ENCODE measurements at places on chromosomes 11 and 22. TPM values are rescaled to one million over a fixed set of nuclear protein-coding genes. Genes with fewer than 3 reads are reported as not detected.
A peak's percentile ranks its signal among the peaks of the same experiment; 100 is the strongest.

- no peak for DNase-seq
Measured at GRCh38 chr11:8765294-8765693, 82.7 kb downstream of the RPL27A start.

GRCh38 chr22:20021196-20022181 lies 579 bp downstream of the TANGO2 start:
- no peak for DNase-seq

GRCh38 chr22:41041532-41041931 lies 50.9 kb upstream of the EP300 start:
- DNase-seq, result no peak

- DNase-seq, result no peak
Measured at GRCh38 chr11:112770487-112770886, 190.7 kb upstream of the NCAM1 start.

DNA sequence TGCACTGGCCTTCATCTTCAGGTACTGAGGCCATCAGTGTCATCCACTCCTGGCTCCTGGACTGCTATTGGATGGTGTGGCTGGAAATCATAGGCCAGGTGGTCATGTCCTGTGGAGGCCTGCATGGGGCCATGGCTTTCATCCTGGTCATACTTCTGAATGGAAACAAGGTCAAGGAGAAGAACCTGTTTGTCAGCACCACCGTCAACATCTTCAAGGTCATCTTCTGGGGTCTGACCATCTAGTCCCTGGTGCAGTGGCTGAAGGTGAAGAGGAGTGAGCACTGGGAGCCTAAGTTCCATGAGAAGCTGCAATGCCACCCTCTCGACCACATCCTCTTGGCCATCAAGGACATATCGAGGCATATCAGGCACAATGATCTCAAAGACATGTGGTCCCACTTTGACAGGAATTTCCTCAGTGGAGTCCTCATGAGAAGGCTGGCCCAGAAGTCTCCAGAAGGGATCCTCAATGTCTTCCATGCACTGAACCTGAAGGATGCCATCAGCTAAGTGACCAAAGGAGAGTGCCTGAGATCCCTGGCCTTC lies 120.0 kb upstream of the SERPIND1 start:
- DNase-seq, result no peak

- DNase-seq, result no peak
Measured at GRCh38 chr11:18253233-18253632, 4.8 kb upstream of the SAA2 start.

GRCh38 chr11:61062181-61062930 lies 39.9 kb upstream of the CD5 start:
- peak; percentile 6 for DNase-seq

DNA sequence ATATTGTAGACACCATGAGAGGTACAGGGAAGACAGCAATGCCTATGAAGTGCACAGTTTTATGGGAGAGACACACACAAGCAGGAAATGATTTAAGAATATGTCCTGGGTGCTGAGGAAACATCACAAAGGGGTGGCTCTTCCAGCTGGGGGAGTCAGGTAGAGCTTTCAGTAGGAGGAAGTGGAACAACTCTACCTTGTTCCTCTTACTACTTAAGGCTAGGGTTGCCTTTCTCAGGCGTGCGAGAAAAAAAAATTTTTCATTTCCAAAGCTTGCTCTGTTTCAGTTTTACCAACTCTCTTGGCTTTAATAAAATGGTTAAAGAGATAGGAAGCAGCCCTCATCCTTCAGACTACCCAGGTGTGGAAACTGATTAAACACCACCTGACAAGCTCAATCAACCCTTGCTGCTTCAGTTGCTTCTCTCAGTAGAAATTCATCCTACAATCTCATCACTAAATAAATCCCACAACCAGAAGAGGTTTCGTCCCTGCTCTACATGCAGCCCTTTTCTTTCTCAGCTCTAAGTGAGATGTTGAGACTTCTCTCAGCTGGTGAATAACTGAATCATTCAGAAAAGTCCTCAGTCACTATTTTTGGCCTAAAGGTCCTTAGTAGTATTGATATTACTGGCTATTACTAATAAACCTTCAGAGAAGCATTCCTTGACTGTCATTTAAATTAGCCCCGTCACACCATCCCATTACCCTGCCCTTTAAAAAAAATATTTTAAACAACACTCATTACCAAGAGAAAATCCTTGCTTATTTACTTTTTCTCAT lies 5.9 kb downstream of the ABTB2 start:
- DNase-seq, result no peak

- no peak for DNase-seq
Measured at GRCh38 chr11:15638386-15638787, 523.7 kb downstream of the INSC start.

DNA sequence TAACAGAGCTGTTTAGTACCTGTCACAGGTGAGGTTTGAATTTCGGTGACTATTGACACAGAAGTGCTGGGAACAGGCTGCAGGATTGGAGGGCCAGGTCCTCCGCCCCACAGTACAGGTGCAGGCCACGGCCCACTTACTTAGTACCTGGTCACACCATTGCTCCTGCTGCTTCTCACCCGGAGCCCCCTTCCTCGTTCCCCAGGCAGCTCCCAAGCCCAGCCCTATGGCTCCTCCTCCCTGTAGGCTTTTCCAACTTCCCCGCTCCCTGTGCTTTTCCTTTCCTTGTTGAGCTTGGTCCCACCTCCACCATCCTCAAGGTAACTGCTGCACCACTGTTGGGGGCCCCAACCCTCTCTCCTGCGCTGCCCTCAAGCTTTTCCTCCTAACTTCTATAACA lies 27.9 kb upstream of the ANO1 start:
- DNase-seq, result no peak

- DNase-seq, result peak; percentile 50
Measured at GRCh38 chr22:43848366-43849171, 13.7 kb downstream of the SULT4A1 start.

DNA sequence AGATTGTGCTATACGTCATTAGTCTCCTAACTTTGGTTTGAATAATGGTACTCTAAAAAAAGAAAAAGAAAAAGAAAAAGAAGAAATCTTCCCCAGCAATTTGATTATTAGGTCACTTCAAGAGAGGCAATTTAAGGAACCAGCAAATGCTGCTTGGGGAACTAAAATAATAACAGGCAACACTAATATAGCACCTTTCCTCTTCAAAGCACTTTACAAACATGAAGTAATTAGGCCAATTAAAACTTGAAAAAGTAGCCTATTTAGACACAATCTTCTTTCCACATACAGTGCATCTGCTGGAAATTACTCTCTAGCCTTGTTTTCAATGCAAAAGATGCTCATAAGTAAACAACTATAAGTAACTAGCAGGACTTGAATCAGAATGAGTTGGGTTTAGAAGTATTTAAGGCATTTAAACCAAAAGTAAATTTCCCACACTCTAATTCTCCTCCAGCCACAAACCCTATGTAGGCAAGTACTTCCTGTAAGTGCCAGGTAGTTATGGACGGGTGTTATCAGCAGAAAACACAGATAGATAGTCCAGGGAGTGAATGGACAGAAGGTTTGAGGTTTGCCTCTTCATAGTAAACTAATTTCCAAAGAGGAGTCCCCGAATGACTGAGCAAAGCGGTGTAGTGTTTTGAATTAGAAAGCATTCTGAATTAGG lies 44.5 kb downstream of the LRRC4C start:
- no peak for DNase-seq

DNA sequence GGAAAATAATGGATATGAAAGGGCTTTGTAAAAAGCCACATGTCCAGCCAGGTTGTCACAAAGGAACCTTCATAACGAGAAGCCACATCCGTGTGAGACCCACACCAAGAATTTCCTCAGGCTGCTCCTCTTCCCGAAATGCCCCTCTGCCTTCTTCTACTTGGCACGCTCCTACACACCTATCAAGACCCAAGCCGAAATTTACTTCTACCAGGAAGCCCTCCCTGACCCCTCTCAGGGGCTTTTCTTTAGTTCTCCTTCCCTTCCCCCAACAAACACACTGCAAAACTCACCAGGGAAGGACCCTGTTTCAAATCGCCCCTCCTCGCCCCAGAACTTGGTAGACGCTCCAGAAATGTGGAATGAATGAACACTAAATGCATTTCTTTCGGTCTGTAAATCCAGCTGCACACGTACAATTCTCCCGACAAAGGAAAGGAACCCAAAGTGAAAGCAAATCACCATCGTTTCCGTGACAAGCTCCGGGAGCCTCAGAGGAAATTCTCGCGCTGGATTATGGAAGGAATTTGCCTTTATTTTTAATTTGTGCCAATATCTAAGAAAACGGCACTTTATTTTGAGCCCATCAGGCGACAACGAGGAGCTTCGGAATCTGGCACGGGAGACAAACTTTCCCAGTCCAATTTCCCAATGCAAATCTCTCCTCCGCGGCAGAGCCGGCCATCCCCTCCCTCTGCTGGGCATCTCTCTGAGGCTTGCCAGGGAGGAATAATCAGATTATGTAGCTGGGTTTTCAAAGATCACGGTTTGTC lies 13.2 kb upstream of the SHISAL1 start:
- no peak for DNase-seq

DNA sequence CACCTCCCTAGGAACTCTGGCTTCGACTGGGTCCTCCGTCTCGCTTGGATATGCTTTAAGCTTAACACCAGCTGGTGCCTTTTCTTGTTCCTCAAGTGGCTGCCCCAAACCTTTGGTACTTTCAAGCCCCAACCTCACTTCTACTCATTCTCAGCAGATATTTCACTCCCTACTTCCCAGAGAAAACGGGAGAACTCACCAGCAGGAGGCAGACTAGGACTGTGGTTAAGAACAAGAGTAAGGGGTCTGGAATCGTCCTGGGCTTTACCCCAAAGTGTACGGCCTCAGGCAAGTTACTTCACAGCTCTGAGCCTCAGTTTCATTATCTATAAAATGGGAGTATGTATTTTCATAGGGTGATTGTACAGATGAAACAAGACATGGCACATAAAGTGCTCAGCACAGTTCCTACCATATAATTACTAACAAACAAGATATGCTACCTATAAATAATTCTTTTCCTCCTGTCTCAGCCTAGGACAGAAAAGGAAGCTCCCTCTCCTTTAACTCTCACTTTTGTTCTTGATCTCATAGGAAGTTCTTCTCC lies 37.8 kb downstream of the PAMR1 start:
- peak; percentile 64 for DNase-seq

DNA sequence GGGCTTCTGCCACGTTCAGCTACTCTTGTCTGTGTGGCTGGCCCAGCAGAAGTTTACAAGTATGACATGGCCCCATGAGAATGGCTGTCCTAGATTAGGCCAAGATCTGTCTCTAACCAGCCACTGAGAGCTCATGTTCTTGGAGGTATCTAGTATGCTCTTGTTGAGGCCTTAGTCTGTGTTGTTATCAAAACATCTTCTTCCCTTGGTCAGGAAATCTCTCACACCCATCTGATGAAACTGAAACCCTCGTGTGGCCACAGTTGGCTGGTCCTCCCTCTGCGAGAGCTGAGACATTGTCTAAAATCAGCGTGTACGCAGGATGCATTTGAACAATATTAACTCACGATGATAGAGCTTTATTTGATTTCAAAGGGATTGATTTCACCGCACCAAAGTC lies 109.0 kb upstream of the NNMT start:
- no peak for DNase-seq

- no peak for DNase-seq
Measured at GRCh38 chr11:41978945-41979344, 519.5 kb upstream of the LRRC4C start.

DNA sequence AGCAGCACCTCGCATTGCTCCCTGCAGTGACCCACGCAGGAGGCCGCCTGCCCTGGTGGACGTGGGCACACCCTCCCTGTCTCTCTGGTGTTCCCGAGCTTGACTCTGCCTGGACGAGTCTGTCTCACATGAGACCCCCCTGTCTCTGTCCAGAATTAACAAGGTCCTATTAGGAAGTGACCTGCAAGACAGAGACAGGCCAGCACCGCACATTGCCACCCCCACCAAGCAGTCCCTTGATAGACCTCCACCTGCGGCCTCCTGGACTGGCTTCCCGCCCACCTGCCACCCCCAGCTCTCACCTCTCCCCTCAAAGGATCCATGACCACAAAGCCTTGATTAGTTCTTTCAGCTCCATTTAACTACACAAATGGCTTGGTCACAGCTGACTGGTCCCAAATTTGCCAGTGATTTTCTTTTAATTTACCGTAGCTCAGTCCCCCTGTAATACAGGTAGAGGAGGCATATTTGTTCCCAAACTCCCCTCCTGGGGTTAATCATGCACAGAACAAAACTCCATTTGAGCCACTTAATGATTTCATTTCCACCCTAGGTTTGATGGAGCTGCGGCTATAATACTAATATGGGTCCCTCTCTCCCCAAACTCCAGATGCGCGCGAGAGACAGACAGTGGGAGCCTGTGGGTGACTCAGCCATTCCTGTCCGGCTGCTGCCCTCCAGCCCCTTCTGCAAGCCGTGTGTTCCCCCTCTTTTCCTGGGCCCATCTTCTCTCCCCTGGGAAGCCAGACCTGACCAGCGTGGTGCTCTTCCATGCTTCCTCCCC lies 11.2 kb downstream of the SPATA19 start:
- no peak for DNase-seq

DNA sequence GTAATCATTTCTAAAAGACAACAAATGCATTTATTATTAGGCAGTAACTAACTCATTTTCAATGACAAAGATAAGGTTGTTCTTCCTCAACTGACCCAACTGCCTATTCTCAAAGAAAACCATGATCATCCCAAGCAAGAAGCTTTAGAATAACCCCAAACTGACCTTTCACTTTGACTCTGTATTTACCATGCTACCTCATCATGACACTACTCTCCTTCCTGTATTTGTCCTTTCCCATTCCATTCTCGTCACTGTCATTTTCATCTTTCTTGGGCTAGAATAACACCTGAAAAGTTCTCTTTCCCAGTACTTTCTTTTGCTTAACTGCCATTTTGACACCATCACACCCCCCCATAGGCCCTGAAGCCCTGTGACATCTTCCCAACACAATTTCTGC lies 48.3 kb downstream of the TCF20 start:
- no peak for DNase-seq

- DNase-seq, result no peak
Measured at GRCh38 chr11:64643256-64643881, 52.3 kb downstream of the SLC22A12 start.

DNA sequence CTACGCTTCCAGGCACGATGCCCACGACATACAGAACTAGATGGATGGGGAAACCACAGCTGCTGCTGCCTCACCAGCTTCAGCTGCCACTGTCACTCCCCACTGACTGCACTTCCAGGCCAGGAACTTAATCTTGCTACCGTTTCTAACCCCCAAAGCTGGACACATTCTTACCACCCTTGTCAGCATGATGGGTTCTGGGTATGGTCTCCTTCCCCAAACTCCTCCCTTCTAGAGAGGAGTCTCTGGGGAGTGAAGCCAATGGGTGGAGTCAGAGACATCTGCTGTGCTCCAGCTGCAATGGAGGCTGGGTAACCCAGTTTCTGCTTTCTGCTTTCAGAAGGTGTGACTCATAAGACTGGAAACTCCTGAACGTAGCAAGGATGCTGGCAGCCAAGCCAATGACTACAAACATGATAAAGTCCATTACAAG lies 87.0 kb upstream of the THY1 start:
- no peak for DNase-seq

The GAS2L1 gene
- 27.2 TPM for total RNA-seq

The OR4P4 gene
- total RNA-seq, result not detected

The SYT9 gene
- 1.5 TPM for total RNA-seq

The C11orf16 gene
- total RNA-seq, result 0.91 TPM

The AQP11 gene
- total RNA-seq, result 1.4 TPM

The MMP7 gene
- total RNA-seq, result 1,380 TPM

The LRRC56 gene
- total RNA-seq, result 7.7 TPM

The ATP6V1E1 gene
- total RNA-seq, result 138 TPM

Data from kidney (tissue), 22 donors.